Activated T-cell treated with anti-CD3 and anti-CD28 coated beads, Interleukin-2, amount 50 U/mL, for 72 hours (primary cell): ENCODE measurements at places on chromosomes 7 and 10. TPM values are rescaled to one million over a fixed set of nuclear protein-coding genes. Genes with fewer than 3 reads are reported as not detected.

The VAX1 gene
- not detected for total RNA-seq

GRCh38 chr10:96794836-96795733, 37.0 kb upstream of the LCOR start:
- DNase-seq = no peak
- peaks cover 34% of the 10 kb centered on the region for H3K27me3 ChIP-seq
- H3K4me3 ChIP-seq = no peak overlapping the region

DNA sequence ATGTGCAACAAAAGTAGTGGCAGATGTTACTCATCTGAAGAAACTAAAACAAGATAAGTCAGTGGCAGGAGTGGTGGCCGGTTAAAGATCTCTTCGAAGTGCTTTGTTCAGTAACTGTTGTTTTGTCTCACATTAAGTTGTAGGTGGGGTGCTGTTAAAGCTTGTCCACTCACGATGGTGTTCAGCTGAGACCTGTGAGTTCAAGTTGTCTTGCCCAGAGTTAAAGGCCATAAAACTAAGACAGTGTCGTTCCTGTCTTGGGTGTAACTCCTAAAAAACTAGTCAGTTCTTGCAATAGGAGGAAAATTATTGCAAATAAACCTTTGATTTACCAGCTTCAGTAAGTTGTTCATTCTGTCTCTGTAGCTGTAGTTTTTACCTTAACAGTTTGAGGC, 857 bp upstream of the FOXP2 start:
- H3K36me3 ChIP-seq = no peaks in the 10 kb centered on the region
- no peak for DNase-seq
- H3K27me3 ChIP-seq = peaks cover 7% of the 10 kb centered on the region

- H3K36me3 ChIP-seq = peaks cover 3% of the 10 kb centered on the region
- peaks cover 10% of the 10 kb centered on the region for H3K27me3 ChIP-seq
- H3K27ac ChIP-seq = no peak overlapping the region
- no peak for DNase-seq
- no peak overlapping the region for H3K4me3 ChIP-seq
These were observed 102.2 kb upstream of the NANOS1 start for GRCh38 chr10:118927321-118927720.

GRCh38 chr10:17348501-17349349, 105.7 kb downstream of the ST8SIA6 start:
- no peaks in the 10 kb centered on the region for H3K36me3 ChIP-seq
- H3K27ac ChIP-seq = no peak overlapping the region
- H3K4me1 ChIP-seq = peaks cover 4% of the 10 kb centered on the region
- peaks cover 8% of the 10 kb centered on the region for H3K27me3 ChIP-seq
- no peak overlapping the region for H3K4me3 ChIP-seq

The EEF1AKMT2 gene
- total RNA-seq = 29.4 TPM

GRCh38 chr10:6141296-6142151, 52.7 kb downstream of the RBM17 start:
- H3K36me3 ChIP-seq = peaks cover 2% of the 10 kb centered on the region
- peak; percentile 51 for DNase-seq
- peak overlapping the region; percentile 84 for H3K4me3 ChIP-seq

The PIP gene
- total RNA-seq = not detected

DNA sequence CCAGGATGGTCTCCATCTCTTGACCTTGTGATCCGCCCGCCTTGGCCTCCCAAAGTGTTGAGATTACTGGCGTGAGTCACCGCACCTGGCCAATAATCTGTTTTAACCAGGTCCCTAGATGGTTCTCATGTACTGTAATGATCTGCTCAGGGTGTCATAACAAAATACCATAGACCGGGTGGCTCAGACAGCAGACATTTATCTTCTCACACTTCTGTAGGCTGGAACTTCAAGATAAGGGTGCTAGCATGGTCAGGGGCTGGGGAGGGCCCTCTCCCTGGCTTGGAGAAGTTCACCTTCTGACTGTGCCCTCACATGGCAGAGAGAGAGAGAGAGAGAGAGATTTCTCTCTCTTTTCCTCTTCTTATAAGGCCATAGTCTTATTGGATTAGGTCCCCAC, 279.4 kb upstream of the LYZL1 start:
- H3K4me1 ChIP-seq = no peaks in the 10 kb centered on the region
- no peaks in the 10 kb centered on the region for H3K27me3 ChIP-seq
- H3K36me3 ChIP-seq = no peaks in the 10 kb centered on the region
- H3K4me3 ChIP-seq = no peak overlapping the region
- H3K27ac ChIP-seq = no peak overlapping the region

DNA sequence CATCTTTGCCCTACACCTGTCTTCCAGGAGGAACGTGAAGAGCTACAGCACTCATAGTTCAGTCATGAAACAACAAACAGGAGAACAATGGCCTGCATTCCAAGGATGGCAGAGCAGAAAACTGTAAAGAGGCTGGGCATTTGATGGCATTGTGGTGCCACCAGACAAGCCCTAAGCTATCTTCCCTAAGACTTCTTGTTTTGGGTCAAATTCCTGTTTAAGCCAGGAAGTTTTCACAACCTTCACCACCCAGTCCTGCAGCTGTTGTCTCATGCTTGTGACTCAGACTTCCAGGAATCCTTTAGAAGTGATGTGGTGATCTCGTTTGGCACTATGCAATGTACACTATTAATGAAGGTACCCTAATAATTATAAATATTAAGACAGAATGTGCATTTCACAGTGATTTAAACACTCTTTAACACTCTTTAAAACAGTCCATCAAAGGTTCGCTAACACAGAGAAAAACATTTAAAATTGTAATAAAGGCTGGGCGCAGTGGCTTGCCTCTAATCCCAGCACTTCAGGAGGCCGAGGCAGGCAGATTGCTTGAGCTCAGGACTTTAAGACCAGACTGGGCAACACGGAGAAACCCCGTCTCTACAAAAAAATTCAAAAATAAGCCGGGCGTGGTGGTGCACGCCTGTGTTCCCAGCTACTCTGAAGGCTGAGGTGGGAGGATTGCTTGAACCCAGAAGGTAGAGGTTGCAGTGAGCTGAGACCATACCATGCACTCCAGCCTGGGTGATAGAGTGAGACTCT, 2.7 kb upstream of the HERPUD2 start:
- H3K27ac ChIP-seq = no peak overlapping the region
- H3K27me3 ChIP-seq = no peaks in the 10 kb centered on the region
- DNase-seq = no peak
- peaks cover 15% of the 10 kb centered on the region for H3K36me3 ChIP-seq
- peaks cover 58% of the 10 kb centered on the region for H3K4me1 ChIP-seq
- peak overlapping the region; percentile 88 for H3K4me3 ChIP-seq

The CNTNAP2 gene
- not detected for total RNA-seq

DNA sequence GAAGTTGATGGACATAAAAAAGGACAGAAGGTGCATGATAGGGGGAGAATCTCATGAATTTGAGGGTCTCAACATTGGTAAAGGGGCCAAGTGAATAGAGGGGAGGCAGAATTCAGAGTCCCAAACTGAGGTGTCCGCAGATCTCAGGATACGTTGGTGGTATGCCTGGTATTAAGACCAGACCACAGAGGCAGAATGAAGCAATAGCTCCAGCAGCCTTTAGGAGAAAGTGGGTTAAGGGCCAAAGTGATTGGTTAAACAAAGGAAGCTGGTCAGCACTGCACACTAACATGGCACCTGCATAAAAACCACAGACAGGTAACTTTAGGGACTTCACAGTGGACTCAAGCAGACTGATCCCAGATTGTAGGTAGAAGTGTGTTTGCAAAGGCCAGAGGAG, 37.5 kb downstream of the MEST start:
- no peak overlapping the region for H3K27ac ChIP-seq
- H3K4me1 ChIP-seq = no peaks in the 10 kb centered on the region
- DNase-seq = no peak
- H3K4me3 ChIP-seq = no peak overlapping the region
- no peaks in the 10 kb centered on the region for H3K36me3 ChIP-seq

GRCh38 chr10:33047655-33048054, 89.6 kb upstream of the ITGB1 start:
- H3K4me1 ChIP-seq = no peaks in the 10 kb centered on the region
- no peak overlapping the region for H3K27ac ChIP-seq
- H3K4me3 ChIP-seq = no peak overlapping the region

DNA sequence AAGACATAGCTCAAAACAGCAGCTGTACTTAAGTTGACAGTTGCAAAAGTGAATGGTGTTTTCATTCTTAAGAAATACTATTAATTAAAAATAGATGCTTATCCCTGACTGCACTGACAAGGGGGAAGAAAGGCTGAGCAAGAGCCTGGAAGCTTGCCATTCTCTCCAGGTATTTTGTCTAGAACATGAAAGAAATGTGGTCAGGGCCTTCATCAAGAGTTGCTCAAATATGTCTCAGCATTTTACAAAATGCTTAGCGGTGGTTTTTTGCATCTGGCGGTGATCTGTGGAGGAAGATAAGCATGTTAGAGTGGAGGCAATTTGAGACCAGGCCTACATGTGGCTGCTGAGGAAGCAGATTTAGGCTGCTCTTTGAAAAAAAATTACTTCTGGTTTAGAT, 46.4 kb upstream of the CC2D2B start:
- DNase-seq = no peak
- no peaks in the 10 kb centered on the region for H3K36me3 ChIP-seq
- no peak overlapping the region for H3K27ac ChIP-seq

The ASB4 gene
- not detected for total RNA-seq

DNA sequence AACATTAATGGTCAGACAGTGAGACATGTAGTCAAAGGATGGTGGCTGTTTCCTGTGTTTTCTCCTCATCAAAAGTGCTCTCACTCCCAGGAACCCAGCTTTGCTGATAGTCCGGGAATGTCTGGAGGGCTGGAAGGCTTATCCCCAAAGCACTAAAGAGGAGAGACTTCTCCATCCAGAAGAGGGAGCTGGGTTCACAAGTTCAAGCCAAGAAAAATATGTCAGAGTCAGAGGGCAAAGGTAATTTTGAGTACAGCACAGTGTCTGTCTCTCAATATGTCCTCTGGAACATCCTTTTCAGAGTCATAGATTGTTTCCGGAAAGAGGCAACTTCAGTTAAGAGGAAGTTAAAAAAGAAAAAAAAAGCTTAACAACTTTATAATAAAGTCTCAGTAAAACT, 281.5 kb upstream of the PHYHIPL start:
- no peaks in the 10 kb centered on the region for H3K27me3 ChIP-seq
- no peak for DNase-seq
- H3K27ac ChIP-seq = no peak overlapping the region
- no peaks in the 10 kb centered on the region for H3K36me3 ChIP-seq
- H3K4me3 ChIP-seq = no peak overlapping the region

DNA sequence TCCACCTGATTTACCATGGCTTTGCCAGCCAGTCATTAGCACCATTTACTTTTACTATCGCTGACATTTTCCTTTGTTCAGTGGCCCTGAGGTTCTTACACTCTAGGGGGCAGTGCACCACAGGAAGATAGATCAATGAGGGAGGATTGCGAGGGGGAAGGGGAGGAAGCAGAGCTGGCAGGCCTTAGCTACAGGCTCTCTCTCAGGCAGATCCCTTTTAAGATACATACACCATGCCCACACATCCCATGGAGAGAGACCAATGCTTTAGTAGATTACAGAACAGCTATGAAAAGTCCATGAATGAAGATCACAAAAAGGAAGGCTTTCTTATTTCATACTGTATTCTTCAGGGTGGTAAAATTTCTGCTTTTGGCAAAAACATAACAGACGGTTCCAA, 47.4 kb downstream of the DENND11 start:
- no peaks in the 10 kb centered on the region for H3K27me3 ChIP-seq
- no peak overlapping the region for H3K4me3 ChIP-seq
- peaks cover 2% of the 10 kb centered on the region for H3K36me3 ChIP-seq
- H3K4me1 ChIP-seq = peaks cover 7% of the 10 kb centered on the region

The SLC16A12 gene
- not detected for total RNA-seq

DNA sequence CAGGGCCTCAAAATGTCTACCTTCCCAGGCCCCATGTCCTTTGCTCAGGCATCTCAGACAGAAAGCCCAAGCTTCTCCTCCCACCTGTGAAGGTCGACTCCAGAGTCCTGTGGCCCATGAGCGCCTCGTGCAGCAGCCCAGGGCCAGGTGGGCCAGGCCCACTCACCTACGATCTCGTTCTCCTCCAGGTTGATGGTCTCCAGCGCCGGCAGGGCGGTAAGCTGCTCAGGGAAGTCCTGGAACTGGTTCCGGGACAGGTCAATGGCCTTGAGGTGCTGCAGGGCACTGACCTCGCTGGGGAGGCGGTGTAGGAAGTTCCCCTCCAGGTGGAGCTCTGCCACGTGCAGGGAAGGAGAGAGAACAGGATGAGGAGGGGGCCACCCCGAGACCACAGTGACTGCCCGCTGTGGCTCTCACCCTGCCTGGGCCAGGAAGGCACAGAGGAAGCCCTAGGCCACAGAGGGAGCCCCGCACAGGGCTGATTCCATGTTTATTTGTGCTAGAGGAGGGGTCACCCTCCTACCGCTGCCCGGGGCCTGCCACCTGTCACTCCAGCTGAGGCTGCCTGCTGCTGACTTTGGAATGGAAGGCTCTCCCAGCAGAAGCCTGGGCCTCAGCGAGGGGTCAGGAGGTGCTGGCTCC, 40.0 kb upstream of the NPFFR1 start:
- no peaks in the 10 kb centered on the region for H3K27me3 ChIP-seq
- peaks cover 13% of the 10 kb centered on the region for H3K4me1 ChIP-seq
- H3K4me3 ChIP-seq = no peak overlapping the region
- H3K36me3 ChIP-seq = no peaks in the 10 kb centered on the region
- no peak for DNase-seq

The CHRM2 gene
- total RNA-seq = not detected

The BMPER gene
- not detected for total RNA-seq

The SPACDR gene
- total RNA-seq = 5.4 TPM

GRCh38 chr7:93231259-93231658, 907 bp upstream of the VPS50 start:
- peak overlapping the region; percentile 92 for H3K27ac ChIP-seq
- H3K4me3 ChIP-seq = peak overlapping the region; percentile 93
- H3K27me3 ChIP-seq = no peaks in the 10 kb centered on the region
- DNase-seq = no peak
- H3K4me1 ChIP-seq = peaks cover 16% of the 10 kb centered on the region
- H3K36me3 ChIP-seq = no peaks in the 10 kb centered on the region

- DNase-seq = no peak
- H3K36me3 ChIP-seq = no peaks in the 10 kb centered on the region
- no peaks in the 10 kb centered on the region for H3K4me1 ChIP-seq
These were observed 186.1 kb downstream of the ARL4A start for GRCh38 chr7:12873571-12873970.
